Fibroblast of skin of scalp (primary cell): ENCODE measurements at places on chromosomes 1 and 21.

DNA sequence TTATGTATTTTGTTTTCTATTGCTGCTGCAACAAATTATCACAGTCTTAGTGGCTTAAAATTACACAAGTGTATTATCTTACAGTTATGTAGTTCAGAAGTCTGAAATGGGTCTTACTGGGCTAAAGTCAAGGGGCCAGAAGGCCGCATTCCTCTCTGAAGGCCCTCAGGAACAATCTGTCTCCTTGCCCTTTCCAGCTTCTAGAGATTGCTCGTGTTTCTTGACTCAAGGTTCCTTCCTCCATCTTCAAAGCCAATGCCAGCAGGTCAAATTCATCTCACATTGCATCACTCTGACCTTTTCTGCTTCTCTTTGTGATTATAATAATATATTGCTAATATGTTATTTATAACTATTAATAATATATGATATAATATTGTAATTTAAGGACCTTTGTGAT, 97.1 kb downstream of the DIRAS3 start:
- DNase-seq: no peak

DNA sequence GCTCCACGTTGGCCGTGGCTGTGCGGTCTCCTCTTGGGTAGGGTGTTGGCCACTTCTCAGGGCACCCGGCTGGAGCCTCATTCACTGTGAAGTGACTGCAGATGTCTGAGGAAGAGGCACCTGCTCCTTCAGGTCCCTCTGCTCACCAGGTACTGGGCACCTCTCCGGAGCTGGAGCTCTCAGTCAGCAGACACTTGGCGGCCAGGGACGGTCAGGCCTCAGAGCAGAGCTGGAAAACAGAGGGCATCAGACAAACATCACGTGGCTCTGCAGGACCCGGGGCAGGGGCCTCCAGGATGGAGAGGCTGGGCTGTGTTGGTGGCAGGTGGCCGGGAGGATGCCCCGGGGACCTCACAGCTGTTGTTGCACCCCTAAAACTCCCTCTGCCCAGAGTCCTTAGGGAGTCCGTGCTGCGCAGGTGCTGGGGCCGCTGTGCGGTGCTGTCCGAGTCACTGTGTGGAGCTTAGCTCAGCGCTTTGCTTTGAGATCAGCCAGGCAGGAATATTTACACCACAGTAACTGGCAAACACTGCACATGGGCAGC, 59.7 kb downstream of the SLX9 start:
- DNase-seq: no peak

GRCh38 chr1:32352831-32353383, 9.4 kb downstream of the FAM229A start:
- DNase-seq: no peak

DNA sequence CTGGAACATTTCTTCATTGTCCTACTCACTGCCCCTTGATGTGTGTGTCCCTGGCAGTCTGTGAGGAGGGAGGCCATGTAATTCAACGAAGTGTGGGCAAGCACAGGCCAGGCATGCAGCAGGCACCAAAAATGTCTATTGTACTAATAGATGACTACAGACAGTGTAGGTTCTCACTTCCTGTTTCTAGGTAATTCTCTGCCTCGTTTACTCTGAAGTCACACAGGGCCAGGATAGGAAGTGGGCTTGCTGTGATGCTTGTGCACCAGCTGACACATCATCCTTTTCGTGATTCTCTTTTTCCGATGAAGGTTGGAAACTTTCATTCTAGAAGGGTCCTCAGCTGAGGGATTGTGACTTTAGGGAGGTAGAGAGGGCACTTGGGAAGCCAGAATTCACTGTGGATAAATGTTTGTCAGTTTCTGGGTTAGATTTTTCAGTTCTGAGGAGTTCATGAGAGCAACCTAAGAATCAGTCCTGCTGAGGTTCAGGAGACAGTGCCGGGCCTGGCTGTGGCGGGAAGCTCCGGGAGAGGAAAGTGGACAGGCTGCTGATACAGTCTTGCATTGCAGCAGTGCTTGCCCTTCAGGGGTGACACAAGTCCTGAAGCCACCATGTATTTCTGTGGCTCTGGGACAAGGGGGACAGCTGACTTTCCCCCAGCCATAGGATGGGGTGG, 4.3 kb upstream of the CSF1 start:
- no peak for DNase-seq

DNA sequence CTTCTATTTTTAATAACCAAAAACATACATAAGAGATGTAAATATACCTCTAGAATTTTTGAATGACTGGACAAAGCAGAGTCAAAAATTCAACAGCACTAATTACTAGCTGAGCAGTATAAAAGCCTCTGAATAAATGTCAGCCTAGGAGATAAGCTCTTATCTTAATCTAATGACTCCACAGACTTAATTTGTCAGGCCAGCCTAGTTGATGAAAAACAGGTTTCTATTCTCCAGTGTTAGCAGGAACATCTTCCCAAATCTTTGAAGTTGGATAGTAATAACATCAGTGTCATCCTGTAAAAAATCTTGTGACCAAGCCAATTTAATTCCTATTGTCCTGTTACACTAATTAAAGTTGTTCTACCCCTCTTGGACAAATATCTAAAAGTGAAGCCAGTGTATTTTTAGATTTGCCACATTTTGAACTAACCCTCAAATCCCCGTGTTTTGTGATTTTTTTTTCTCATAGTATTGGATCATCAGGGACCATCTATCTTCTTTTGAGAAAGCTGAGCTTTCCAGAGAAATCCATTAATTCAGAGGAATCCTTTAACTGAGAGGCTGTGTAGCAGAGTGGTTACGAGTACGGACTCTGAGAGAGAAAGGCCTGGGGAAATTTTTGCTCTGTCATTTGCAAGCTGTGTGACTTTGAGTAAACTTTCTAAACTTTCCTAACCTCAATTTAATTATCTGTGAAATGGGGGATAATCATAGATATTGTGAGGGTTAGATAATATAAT, 41.2 kb downstream of the LMO4 start:
- DNase-seq: no peak

DNA sequence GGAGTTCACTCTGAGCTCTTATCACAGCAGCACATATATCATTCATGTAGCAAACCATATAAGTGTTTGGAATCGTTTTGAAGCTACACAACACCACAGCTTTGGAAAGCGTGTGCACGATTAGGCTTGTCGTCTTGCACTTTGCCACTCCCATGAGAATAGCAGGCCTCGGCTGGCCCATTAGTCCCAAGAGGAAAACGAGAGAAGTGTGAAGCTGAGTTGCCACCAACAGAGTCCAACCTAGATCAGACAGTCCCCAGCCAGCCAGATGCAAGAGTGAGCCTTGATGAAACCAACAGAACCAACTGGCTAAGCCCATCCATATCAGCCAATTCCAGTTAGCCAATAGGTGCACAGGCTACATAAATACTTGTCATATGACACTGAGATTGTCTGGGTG, 238.4 kb downstream of the C1orf94 start:
- DNase-seq: no peak

DNA sequence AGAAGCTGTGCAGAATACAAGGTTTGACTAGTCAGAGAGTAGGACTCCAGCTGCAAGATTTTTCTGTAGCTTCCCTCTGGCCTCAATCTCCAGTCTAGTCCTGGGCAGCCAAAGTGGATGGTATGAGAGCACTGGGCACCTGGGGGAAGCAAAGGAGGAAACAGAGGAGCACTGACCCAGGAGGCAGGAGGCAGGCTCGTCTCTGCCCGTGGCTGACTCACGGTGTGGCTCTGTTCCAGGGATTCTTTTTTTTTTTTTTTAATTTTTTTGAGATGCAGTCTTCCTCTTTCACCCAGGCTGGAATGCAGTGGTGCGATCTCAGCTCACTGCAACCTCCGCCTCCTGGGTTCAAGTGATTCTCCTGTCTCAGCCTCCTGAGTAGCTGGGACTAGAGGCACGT, 4.1 kb upstream of the NPPB start:
- DNase-seq: peak; percentile 8

GRCh38 chr1:236416165-236416564, 22.1 kb downstream of the EDARADD start:
- DNase-seq: no peak

DNA sequence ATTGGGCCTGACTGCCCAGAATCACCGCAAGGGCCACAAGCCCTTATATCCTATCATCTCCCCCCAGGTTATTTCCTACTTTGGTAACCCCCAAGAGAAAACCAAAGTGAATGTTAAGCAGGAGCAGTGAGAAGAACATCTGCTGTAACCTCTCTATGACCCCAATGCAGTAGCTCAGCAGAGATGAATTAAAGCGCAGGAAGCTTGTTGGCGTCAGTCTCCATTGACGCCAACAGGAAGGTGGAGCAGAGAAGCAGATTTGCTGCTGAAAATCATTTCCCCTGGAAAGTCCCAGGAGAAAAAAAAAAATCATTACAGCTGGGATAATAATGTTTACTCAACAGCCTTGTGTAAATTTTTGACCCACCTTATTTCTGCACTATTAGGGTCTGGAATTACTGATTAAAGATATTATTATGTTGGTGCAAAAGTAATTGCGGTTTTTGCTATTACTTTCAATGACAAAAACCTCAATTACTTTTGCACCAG, 33.2 kb upstream of the FAM163A start:
- DNase-seq: no peak

DNA sequence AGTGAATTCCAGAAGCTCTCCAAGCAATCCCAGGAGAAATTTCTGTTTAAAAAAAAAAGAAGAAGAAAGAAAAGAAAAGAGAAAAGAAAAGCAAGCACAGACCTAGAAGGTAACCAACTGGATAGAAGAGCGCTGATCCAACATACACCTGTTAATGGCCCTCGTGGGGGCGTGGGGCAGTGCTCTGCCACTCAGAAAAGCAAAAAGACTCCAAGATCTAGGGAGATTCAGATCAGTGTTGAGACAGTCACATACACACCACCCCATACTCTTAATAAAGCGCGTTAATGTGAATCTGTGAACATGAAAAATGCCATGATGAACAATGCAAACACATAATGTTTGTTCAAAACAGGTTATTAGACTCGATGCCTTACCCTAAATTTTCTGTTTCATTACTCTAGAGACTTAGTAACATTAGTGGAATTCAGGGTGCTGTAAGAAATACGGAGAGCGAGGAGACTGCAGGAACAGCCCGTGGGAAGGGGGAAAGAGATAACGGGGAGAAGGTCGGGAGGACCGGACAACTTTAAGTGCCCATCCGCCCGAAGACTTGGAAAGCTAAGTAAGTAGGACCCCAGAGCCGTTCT, 406 bp downstream of the NME7 start:
- DNase-seq: no peak

DNA sequence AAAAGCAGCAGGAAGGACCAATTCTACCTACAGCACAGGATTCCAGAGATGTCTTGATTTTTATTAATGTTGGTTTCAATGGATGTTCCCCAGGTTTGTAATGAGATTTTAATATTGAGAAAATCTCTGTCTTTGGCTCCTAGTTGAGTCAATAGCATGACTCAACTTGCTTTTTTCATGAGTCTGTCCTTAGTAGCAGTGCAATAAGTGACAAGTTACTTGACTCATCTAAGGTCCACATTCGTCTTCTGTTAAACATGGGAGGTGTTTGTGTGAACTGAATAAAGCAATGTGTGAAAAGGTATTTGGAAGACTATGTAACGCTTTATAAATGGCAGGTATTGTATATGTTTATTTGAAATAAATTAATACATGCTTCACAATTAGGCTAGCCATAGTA, 645.0 kb upstream of the PTBP2 start:
- DNase-seq: no peak

DNA sequence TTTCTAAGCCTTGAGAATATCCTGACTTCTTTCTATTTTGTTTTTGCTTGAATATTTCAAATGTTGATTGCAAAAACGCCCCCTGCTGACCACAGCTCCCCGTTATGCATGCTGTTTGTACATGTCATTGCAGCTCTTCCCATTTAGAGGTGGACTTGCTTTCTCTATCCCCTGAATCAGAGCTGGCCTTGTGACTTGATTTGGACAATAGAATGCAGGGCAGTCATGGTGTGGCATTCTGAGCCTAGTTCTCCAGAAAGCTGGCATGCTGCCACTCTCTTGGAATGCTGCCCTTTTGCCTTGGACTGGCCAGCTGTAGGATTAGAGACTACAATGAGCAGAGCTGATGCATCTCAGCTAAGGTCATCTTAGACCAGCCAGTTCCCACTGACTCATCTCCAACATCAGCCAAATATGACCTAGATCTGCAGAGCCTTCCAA, 1561.5 kb downstream of the MRPL39 start:
- peak; percentile 88 for DNase-seq

- DNase-seq: peak; percentile 61
Observed at GRCh38 chr1:85411567-85412305, 53.2 kb downstream of the DDAH1 start.

DNA sequence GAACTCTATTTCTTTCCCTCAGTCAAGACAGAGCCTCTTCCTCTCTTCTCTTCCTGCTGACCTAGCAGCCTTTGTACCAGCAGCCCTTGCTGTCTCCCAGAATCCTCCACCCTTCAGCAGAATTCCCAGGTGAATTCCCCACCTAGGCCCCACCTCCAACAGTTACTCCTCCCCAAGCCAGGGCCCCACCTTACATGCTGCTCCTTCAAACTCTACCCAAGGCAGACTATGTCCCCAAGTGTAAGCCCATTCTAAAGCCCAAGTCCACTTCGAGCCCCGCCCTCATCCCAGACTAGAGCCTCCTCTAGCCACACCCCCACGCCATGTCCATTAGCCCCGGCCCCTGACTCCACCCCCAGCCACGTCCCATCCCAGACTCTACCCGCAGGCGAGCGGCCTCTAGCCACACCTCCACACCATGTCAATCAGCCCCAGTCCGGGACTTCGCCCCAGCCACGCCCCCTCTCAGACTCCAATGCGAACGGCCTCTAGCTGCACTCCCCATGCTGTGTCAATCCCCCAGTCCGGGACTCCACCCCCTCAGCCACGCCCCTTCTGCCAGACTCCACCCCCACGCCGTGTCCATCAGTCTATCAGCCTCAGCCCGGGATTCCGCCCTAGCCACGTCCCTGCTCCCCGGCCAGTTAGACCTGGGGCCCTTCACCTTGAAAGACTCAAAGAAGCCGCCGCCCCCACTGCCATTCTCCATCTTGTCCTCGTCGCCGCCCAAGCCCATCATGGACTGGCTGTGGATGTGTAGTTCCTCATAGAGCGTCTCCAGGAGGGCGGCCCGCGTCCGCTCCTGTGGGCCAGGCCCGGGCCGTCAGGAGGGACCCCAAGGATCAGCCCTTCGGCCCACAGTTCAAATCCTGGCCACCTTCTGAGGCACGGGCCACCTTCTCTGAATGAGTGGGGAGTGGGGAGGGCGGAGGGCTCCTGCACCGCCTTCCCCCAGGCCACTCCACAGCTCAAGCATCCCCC, 61.3 kb downstream of the RAP1GAP start:
- DNase-seq: peak; percentile 80

DNA sequence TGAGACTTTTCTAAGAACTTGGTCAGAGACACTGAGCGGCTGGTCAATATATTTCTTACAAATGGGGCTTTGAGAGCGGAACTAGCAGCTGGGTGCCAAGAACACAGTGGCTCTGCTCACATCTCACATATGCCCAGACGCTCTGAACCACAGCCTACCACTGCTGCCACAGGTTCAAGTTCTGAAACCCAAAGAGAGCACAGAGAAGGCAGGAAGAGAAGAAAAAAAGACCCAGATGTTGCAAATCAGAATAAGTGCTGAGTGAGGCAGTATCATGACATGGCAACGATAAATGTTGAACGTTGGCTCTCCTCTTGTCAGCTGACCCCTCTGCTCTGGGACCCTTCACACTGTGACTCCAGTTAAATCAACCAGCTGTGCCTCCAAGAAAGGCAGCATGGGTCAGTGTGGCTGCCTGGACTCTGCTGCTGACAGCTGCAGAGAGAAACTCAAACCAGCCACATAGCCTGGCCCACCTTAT, 26.4 kb downstream of the HIVEP3 start:
- no peak for DNase-seq
